HL-60 (cell line): ENCODE measurements at places on chromosomes 6 and 20.

DNA sequence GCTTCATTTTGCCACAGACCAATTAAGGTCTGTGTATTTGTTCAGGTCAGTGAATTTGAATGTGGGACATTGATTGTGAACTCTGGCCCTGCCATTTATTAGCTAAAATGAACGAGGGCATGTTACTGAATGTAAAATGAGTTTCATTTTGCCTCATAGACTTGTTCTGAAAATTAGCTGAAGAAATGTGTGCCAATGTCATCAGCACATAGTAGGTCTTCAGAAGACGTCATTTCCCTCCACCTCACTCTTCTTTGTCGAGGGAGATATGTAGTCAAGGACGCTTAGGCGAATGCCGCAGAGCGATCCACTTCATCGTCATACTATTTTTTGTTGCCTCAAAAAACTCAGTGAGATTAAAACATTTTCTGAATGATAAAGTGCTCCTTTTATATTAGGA is 291.7 kb downstream of the SMOC2 start:
- DNase-seq, result no peak

- DNase-seq, result no peak
Observed at GRCh38 chr6:111824608-111825337, 48.5 kb downstream of the FYN start.

GRCh38 chr20:56690531-56691175 is 61.5 kb downstream of the TFAP2C start:
- no peak for DNase-seq

GRCh38 chr20:53609491-53610445 is 16.1 kb upstream of the ZNF217 start:
- peak; percentile 90 for DNase-seq

DNA sequence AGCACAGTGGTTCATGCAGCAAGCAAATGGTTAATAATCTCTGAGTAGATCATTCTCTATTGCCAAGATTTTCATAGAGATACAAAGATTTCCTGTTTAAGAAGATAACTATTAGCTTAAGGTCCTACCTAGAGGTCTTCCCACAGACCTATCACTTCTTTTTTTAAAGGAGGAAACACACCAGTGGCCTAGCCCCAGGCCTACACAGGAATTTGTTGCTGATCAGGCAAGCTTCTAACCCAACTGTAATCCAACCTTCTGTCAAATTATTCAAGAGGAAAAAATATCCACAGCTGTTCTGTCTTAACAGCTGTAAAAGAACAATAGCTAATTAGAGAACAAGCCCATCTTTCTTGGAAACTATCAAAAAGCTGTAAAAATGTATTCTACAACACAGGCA is 332.8 kb downstream of the BTBD9 start:
- DNase-seq, result no peak
